ENCODE measurements at places on chromosomes 3 and 15.

GRCh38 chr15:63274427-63274826 is 3.0 kb upstream of the APH1B start:
- no peak for DNase-seq

- DNase-seq, result no peak
These were observed 18.7 kb upstream of the LPP start for GRCh38 chr3:188135271-188135670.

- no peak for DNase-seq
These were observed 53.7 kb upstream of the KY start for GRCh38 chr3:134704556-134704955.

- DNase-seq, result no peak
These were observed 36.8 kb downstream of the TLE3 start for GRCh38 chr15:70060993-70061305.

- DNase-seq, result peak; percentile 80
These were observed 9.5 kb upstream of the TRIM69 start for GRCh38 chr15:44726568-44727484.

- no peak for DNase-seq
These were observed 113.0 kb upstream of the GOLGA8J start for GRCh38 chr15:29969562-29970401.

GRCh38 chr15:68666812-68667450 is 88.1 kb downstream of the CORO2B start:
- no peak for DNase-seq

- no peak for DNase-seq
These were observed 5.7 kb upstream of the HLTF start for GRCh38 chr3:149091983-149092382.

- DNase-seq, result no peak
These were observed 24.9 kb upstream of the SENP5 start for GRCh38 chr3:196842567-196843434.

GRCh38 chr3:112611752-112612515 is 29.0 kb downstream of the CCDC80 start:
- DNase-seq, result no peak

DNA sequence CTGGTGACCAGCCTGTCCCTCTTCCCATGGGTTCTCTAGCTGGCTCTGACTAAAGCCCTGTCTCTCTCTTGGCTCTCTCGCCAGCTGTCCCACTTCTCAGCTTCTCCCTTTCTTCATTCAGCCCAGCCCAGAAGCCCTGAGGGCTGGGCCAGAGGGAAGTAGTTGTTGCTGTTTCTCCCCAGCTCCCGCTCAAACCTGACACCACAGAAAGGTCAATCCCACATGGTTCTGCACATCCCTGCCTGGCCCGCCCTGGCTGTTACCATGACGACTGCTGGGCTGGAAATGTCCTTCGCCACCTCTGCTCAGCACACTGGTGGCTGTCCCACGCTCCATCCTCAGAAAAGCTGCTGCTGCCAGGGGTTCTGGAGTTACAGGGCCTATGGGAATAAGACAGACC is 25.9 kb downstream of the CCDC32 start:
- no peak for DNase-seq

DNA sequence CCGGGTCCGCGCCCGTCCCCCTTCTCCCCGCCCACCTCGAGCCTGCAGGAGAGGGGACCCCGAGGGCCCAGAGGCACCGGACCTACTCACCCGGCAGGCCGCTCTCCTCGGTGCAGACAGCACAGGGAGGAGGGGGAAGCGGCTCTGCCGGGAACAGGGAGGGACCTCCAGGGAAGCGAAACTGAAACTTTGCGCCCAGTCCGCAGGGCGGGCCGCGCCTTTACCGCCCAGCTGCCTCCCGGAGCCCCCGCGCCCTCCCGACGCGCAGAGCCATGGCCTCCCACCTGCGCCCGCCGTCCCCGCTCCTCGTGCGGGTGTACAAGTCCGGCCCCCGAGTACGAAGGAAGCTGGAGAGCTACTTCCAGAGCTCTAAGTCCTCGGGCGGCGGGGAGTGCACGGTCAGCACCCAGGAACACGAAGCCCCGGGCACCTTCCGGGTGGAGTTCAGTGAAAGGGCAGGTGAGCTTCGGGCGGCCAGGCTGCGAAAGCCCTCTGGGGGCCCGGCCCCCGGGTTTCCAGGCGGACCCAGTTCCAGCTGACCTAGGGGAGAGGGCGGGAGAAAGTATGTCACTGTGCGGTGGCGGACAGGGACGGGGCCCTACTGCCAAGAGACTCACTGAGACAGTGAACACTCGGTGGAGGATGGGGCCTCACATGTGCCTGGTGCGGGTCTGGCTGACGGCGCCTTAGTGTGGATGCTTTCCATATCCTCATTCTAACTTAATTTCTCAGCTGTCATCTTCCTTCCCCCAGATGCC is at the start of the genes DTX3L and PARP9:
Gene DTX3L (plus strand): TSS at position 184 of the 758 bp plus-strand sequence. CDS start 89 bp downstream, at position 273.
Gene PARP9 (minus strand): TSS at position 146 of the 758 bp plus-strand sequence. CDS start 4,680 bp downstream, outside the sequence.
- DNase-seq, result peak; percentile 33

DNA sequence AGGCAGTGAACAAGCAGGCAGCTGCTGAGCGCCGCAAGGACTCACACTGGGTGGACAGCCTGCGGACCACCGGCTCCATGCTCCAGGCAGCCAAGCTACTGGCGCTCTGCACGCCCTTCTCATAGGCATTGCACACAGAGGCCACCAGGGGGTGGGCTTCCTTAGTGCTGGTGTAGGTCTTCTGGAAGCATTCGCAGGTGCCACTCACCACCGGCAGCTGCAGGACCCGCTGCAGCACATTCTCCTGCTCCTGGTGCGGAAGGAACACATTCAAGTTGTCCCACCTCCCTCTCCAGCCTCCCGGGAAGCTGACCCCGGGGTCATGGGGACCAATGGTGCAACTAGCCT is 6.0 kb downstream of the PLIN1 start:
- DNase-seq, result no peak

- no peak for DNase-seq
These were observed 13.3 kb downstream of the BCL2A1 start for GRCh38 chr15:79957741-79958140.

DNA sequence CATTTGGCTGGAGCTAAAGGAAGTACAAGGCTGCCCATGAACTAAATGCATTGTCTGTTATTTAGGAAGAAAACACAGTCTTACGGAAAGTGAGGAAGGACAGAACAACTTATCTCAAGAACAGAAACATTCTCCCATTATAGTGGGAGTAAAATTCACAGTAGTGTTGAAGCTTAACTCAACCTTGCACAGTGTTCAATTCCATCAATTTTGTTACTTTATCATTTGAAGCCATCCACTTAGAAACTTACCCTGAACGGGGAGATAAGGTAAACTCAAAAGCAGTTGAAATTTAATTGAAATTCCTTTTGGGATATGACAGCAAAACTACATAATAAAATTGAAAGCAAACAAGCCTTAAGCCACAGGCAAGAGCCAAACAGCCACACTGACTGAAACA is 186.9 kb downstream of the PCCB start:
- DNase-seq, result no peak

- DNase-seq, result no peak
These were observed 57.9 kb downstream of the RORA start for GRCh38 chr15:61171209-61171608.

DNA sequence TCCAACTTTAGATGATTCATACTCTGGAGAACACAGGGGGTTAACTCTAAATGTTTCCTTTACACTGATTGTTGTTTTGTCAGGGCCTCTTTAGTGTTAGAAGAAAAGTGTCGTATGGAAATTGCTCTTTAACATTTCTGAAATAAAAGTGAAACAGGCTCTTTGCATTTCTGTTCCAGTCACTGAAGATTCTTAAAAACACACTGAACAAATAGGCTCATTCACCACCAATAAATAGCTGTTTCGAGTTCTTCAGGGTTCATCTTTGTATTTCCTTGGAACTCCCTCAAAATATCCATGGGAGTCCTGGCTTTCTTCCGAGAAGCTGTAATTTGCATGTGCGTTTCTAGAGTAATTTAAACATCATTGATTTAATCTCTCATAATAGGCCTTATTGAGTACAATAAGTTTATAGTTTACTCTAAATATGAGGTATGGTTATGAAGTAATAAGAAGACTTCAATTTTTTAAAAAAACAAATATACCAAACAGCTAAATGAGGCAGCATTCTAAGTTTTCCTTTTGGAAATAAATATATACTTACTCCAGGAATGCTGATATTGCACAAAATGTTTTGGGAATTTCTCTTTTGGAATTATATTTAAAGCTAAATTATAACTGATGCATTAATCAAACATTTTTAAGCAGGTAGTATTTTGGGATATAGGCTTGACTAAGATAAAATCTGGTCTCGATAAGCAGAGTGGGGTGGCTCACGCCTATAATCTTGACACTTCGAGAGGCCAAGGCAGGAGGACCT is 327.4 kb downstream of the EPHA3 start:
- no peak for DNase-seq

- peak; percentile 80 for DNase-seq
These were observed 342.8 kb downstream of the ERC2 start for GRCh38 chr3:56125358-56126005.

Measured in HS-5 (cell line).